CD4-positive, alpha-beta T cell treated with Interleukin-12 subunit alpha and Interleukin-12 subunit beta, for 1 hour (primary cell): ENCODE measurements at places on chromosomes 4 and X.
A peak's percentile ranks its signal among the peaks of the same experiment; 100 is the strongest.

DNA sequence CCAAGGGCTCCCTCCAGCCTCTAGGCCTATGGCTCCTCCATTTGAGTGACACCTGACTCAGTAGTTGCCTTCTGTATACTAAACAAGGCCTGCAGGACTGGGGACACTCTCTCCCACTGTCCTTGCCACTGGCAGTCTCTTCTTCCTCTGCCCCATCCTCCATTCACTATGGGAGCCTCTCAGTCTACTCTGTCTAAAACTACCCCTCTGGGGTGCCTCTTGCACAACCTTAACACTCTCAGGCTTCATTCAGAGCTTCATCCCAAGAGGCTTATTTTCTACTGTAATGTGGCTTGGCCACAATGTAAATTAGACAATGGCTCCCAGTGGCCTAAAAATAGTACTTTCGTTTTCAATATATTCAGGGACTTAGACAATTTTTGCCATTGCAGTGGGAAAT is 133.0 kb downstream of the ZC4H2 start:
- no peak for DNase-seq

- no peak for DNase-seq
Observed at GRCh38 chrX:39204945-39205344, 403.7 kb downstream of the MID1IP1 start.

DNA sequence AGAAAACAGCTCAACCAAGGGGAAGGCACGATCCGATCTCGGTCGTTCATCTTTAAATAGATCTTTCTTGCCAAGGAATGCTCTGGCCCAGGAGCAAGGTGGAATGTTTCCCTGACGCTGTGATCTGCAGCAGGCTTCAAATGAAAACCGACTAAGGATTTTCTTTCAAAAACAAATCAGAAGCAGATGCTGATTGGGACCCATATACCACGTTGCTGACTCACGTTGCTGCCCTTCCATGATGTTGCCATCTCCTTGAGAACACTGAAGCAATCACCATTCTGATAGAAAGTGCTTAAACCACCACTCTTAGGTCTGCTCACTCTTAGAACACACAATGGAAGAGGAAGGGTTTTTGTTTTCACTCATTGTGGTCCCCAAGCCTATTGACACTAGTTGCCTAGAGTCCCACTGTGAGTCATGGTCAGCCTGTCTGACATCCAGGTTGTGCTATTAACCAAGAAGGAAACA is 26.1 kb downstream of the LAMTOR3 start:
- no peak for DNase-seq

DNA sequence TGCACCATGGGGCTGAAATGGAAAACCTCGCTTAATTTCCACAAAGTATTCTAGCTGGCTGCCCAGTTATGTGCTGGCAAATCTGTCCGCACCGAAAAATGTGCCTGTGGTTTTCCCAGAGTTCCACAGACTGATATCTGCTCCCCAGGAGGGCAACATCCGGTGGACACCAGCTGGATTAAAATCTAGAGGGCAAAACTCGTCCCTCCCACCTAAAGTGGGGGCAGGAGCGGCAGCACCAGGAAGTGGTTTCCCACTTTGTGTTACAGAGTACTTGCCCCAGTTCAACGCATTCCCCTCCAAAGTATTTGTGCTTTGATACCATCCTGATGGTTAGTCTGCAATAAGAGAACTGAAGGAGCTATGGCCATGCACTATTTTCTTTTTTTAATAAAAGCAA is 187.6 kb downstream of the TSPAN5 start:
- no peak for DNase-seq

DNA sequence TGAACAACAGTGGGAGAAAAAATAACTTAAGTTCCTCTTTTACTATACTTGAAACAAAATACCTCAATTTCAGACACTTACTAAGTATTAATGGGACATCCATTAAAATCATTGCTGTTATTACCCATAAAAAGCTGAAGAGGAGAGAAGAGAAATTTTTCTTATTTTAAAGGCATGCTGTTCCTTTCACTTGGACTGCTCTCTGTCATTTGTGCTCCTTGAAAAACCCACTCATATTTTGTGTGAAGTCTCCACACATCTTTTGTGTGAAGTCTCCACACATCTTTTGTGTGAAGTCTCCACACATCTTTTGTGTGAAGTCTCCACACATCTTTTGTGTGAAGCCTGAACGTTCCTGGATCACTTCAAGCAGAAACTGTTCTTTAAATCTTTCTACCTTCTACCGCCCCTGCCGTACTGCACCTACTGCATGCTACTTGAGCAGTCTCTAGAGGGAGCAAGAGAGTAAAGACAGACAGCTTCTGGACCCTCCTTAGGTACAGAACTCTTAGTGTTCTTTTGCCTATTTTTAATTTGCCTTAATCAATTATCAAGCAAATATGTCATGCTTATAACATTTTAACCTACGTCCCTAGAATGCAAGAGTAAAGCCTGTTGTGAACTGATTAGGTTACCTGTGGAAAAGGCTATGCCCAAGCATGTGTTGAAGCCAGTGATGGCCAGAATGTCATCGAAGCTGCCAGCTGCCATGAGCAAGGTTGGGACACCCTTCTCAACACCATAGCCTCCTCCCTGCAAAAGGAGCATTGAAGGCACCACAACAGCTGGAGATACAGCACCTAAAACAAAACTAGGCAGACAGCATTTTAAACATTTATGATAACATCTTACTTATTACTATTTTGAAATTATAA is 27.1 kb upstream of the SLC9B1 start:
- DNase-seq: peak; percentile 65

- no peak for DNase-seq
Observed at GRCh38 chr4:179797738-179798137, 2355.5 kb upstream of the AGA start.

- no peak for DNase-seq
Observed at GRCh38 chrX:129622757-129623301, 31.9 kb downstream of the APLN start.

DNA sequence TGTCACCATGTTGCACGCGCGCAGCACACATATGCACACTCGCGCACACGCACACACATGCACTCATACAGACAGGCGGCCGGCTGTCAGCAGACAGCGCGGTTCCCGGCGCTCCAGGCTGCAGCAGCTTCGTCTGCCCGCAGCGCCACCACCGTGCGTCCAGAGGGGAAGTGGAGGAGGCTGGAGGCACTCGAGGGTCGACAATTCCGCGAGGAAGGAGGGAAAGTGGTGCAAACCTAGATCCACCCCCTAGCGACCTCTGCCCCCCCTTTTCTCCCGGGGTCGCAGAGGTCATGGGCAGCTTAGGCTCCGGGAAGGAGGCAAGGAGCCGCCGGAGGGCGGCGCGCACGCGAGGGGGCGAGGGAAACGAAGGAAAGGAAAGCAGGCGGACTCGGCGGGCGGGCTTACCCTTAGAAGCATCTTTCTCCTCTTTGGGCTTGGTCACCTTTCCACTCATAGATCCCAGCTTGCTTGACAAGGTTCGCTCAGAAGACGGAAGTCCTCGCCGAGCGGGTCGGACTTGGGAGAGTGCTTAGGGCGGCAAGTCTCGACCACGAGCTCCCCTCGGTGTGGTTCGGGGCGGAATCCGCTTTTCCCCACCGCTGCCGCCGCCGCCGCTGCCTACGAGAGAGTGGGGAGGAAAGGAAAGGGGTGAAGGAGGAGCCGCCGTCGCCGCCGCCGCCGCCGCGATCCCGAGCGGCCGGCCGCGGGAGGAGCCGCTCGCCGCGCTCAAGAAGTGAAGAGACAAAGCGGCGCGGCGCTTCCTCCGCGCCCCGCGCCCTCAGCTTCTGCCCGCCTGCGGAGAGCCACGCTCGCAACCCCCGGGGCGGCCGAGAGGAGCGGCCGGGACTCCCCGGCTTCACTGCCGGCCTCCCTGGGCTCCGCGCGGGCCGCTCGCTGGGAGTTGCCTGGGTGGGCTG is 326.6 kb upstream of the F9 start:
- DNase-seq: no peak

DNA sequence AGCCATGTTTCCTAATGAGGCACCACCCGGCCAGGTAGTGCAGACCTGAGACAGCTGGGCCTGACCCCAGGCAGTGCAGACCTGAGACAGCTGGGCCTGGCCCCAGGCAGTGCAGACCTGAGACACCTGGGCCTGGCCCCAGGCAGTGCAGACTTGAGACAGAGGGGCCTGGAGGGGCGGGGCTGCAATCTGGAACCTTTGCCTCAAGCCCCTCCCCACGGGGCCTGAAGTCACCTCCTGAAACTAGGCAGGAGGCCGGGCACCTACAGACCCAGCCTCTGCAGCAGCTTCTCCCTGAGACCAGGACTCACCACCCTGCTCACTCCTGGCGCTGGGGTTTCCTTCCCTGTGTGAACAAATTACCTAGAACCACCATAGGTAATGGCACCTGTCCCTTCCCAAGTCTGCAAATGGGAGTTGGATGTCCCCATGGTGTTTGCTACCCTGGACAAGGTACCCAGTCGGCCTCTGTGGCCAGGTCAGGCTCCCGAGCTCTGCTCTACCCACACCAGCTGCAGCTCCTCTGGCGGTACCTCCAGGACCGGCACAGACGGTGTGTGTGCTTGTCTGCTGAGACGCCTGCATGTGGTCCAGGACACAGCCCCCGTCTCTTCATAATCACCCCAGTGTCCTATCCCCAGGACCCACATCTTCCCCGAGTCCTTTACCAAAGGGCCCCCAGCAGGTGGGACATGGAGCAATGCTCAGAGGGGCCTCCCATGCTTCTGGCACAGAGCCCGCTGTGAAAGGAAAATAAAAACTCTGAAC is 53.1 kb upstream of the C4orf50 start:
- no peak for DNase-seq

GRCh38 chrX:38268011-38268410 is 47.3 kb upstream of the SRPX start:
- no peak for DNase-seq

- DNase-seq: no peak
Observed at GRCh38 chr4:20017070-20017776, 234.5 kb upstream of the SLIT2 start.

GRCh38 chrX:1139185-1139500 is 73.3 kb downstream of the CRLF2 start:
- DNase-seq: no peak

GRCh38 chr4:123233136-123233768 is 163.3 kb upstream of the SPRY1 start:
- DNase-seq: no peak

- no peak for DNase-seq
Observed at GRCh38 chr4:145679520-145679919, 426 bp upstream of the C4orf51 start.

DNA sequence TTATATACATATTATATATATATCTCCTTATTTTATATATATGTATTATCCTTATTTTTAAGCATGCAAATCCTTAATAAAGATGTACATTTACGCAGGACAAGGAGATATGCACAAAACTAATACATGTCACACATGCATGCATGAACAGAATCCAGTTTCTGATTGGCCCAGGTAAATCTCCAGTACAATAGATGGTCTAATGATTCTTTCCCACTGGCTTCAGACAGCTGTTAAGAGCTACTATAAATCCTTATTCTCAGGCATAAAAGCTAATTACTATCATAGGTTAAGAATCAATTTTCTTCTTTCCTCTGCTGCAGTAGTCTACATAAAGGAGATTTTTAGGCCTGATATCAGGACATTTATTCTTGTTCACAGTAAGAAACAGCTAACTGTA is 689.8 kb downstream of the KCTD8 start:
- DNase-seq: no peak

- no peak for DNase-seq
Observed at GRCh38 chr4:124941267-124941666, 228.7 kb upstream of the ANKRD50 start.

GRCh38 chr4:82354788-82355187 is 19.0 kb downstream of the HNRNPD start:
- no peak for DNase-seq

- DNase-seq: no peak
Observed at GRCh38 chr4:68129793-68130192, at the start of gene TMPRSS11F. Gene TMPRSS11F, minus strand, starts transcription at chr4:68129869. Its CDS starts 49 bp downstream, at chr4:68129820.

- DNase-seq: no peak
Observed at GRCh38 chr4:5893004-5893580, at the start of gene CRMP1. Gene CRMP1, minus strand, starts transcription at chr4:5893086. Its CDS starts 117 bp downstream, at chr4:5892969.

- DNase-seq: no peak
Observed at GRCh38 chrX:72392042-72392441, 86.3 kb upstream of the CITED1 start.

GRCh38 chr4:39642885-39643552 is 4.4 kb upstream of the SMIM14 start:
- no peak for DNase-seq
